D341Med (cell line): ENCODE measurements at places on chromosomes 4 and X.

DNA sequence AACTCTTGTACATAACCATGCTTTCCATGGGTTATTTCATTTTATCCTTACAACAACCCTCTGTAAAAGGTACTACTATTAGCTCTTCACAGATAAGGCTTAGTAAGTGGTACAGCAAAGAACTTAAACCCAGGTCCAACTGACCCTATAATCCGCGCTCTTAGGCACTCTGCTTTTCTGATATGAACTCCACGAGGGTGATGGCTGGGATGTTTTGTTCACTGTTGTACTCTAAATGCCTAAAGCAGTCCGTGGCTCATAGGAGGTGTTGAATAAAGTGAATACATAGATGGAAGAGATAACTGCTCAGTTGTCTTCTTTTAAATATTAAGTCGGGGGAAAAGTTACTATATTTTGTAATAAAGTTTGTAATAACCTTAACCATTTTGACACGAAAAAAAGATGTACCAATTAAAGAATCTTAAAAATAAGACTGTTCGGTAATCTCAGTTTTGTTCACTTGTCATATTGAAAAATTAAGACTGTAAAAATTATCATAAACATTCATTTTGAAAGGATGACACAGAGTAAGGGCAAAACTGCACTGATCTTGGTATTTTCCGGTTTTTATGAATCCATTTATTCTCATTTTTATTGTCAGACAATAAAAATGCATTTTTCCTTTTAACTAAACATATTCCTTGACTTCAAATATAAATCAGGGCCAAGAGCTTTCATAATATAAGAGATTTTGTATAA, 166.5 kb downstream of the FBXW7 start:
- DNase-seq: no peak

- no peak for DNase-seq
Observed at GRCh38 chr4:6453688-6453990, 18.8 kb downstream of the PPP2R2C start.

DNA sequence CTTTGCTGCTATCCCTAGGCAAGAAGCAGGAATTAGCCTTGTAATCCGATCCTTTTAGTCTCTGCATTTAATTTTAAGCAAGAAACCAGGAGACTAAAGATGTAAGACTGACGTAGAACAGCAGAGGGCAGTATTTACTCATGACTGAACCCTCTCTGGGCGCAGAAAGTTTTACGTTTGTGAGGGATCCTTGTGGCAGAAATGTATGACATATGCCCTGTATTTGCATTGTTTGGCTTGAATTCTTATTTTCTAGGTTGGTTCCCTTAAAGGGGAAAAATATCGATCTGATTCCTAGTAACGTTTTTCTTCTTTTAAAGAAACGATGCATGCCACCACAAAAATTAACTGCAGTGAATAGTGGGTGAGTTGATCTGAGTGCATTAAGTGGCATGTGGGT, 1.3 kb upstream of the FAT4 start:
- peak; percentile 52 for DNase-seq

DNA sequence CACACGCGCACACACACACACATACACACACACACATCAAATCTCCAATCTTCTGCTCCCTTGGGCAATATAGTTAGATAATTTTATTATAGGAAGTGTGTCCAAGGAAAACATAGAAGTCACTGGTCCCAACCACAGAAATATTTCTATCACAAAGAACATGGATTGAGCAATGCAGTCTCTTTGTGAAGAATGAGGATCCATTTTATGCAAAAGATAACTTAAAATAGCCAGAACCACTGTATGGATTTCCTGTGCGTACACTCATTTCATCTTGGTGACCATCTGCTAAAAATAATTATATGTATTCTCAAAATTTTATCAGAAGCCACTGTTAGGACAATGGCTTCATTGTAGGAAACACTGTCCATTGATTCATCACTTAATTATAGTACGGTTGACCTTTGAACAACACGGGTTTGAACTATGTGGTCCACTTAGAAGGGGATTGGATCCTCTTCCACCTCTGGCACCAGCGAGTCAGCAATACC, 169.6 kb upstream of the MXRA5 start:
- no peak for DNase-seq

DNA sequence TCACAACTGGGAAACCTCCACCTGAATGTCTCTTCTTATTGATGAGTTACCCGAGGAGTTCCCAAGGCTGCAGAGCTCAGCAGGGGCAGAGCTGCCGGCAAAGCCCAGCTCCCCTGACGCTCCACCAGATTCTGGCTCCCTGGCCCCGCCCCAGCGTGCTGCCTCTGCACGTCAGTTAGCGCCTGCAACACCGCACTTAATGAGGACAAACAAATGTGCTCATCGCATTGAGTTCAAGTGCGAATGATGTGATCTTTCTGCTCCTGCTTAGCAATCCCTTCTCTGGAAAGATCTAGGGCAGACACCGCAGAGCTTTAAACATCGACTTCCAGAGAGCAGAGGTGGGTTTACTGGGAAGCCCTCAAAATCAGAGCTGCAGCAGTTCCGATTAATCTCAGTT, 55.5 kb upstream of the FBXW7 start:
- no peak for DNase-seq

GRCh38 chrX:154056770-154057241, 37.1 kb upstream of the IRAK1 start:
- DNase-seq: no peak

- no peak for DNase-seq
Observed at GRCh38 chrX:153722704-153723350, 1.4 kb downstream of the BCAP31 start.

DNA sequence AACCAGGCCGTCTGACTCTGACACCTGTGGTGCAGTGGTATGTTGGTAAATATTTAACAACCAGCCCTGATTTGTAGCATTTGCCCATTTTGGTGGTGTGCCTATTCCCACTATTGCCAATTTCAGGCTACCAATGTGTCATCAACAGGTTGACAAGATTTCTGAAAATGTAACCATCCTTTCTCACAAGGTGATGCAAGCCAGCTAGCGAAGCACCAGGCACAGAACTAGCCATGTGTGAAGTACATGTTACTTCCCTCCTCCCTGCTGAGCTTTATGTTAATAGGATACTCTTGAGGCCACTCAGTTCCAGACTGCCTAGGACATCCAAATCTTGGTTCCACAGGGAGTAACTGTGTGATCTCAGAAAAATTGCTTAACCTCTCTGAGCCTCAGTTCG, 7.2 kb upstream of the MAMLD1 start:
- DNase-seq: no peak

- DNase-seq: no peak
Observed at GRCh38 chrX:118734909-118735308, 7.5 kb downstream of the IL13RA1 start.

- no peak for DNase-seq
Observed at GRCh38 chr4:123476089-123476488, 79.5 kb downstream of the SPRY1 start.

- no peak for DNase-seq
Observed at GRCh38 chr4:77413766-77414165, 191.9 kb upstream of the CXCL13 start.

DNA sequence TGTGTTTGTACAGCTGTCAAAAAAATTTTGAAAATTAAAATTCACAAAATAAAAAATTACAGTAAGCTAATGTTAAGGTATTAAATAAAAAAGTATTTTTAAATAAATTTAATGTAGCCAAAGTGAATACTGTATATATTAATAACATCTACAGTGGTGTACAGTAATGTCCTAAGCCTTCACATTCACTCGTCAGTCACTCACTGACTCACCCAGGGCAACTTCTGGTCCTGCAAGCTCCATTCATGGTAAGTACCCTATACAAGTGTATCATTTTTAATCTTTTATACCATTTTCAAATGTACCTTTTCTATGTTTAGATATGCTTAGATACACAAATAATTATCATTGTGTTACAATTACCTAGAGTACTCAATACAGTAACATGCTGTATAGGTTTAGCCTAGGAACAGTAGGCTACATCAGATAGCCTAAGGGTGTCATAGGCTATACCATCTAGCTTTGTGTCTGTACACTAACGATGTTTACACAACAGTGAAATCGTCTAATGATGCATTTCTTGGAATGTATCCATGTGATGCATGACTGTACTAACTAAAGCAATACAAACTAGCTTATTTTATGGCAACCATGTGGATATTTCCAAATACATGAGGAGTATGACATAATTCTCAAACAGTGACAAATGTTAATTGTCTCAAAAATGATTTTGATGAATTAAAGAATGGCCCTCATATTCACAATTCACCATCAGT, 13.7 kb downstream of the DDX60 start:
- DNase-seq: no peak

- DNase-seq: no peak
Observed at GRCh38 chr4:182042945-182043344, 200.3 kb upstream of the TENM3 start.

GRCh38 chr4:140697709-140698560, 58.2 kb downstream of the TBC1D9 start:
- DNase-seq: no peak

GRCh38 chr4:106766519-106766918, 269.6 kb downstream of the DKK2 start:
- no peak for DNase-seq

- DNase-seq: no peak
Observed at GRCh38 chr4:39170301-39170700, 12.0 kb upstream of the WDR19 start.

GRCh38 chr4:8545439-8545765, 34.8 kb upstream of the GPR78 start:
- no peak for DNase-seq

DNA sequence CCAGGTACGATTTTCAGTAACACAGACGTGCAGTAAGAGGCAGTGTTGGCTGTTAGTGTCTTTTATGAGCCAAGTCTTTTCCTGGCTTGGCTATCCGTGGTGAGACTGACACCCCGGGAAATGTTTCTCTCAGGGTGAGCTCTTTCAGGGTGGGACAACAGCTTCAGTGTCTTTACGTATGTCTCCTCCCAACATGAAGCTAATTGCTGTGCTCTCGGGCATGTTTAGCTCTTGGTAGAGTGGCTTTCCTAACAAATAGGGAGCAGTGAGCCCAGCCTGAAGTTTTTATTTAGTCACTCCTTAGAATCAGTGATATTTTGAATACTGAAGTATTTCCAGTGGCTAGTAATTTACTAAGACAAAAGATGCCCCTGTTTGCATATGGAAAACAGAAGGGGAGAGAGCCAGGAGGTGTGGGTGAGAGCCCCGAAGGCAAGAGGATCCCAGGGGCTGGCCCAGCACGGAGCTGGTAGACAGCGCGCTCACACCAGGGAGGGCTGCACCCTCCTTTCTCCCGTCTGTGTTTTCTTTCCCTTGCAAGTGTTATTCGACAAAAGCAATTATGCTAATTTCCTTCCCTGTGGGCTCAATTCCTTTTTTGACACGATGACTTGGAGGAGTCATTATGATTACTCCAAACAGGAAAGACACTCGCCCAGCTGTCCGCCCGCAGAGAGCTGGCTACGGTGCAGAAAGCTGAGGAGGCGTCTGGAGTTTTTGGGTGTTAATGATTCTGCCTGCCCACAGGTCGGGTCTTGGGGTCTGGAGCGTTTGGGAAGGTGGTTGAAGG, 47.7 kb downstream of the PDGFRA start:
- DNase-seq: no peak

DNA sequence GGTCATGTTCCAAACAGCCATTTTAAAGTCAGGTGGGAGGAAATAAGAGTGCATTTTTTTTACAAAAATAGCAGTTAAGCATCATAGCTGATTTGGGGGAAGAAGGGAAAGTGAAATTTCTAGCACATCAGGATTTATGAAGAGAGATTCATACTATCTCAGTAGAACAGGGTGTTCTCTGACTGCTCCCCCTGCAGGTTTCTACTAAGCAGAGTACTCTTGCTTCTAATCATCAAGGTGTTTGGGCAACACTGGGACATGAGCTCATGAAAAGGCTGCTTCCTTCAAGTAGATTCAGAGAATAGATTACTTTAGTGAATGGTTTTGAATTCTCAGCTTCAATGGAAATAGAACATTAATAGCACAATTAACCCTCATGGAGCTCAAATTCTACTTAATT, 591.4 kb upstream of the PCDH10 start:
- DNase-seq: no peak

GRCh38 chr4:13588954-13589353, 38.6 kb downstream of the BOD1L1 start:
- DNase-seq: no peak

DNA sequence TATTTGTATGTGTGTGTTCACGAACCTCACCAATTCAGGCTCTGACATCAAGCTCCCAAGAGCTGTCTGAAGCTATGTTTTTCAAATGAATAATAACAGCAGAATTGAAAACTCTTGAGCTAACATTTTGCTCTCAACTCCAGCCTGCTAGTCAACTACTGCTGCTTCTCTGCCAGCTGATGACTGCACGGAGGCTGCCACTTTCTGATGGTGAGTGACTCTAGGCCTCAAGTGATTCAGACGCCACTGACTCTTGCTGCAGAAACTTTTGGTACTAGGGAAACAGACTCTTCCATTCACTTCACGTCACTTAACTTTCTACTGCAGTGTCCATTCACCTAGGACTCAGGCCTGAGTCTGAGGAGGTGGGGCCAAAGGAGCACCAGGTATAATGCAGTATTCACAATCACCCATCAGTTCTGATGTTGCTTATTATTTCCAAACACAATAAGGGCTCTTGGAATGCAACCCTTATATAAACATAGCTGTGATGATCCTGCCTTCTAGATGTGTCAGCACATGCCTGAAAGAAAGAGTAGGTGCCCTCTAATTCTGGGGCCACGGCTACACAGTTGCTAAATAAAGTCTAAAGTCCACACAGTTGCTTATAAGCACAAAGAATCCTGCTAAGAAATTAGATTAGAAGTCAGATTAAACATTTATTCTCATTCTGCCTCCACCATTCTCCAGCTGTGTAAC, 16.0 kb downstream of the PRDM8 start:
- no peak for DNase-seq

- peak; percentile 71 for DNase-seq
Observed at GRCh38 chrX:106611679-106612392, at the start of gene RADX. Gene RADX, plus strand, starts transcription at chrX:106611978. Its CDS starts 103 bp downstream, at chrX:106612081.

DNA sequence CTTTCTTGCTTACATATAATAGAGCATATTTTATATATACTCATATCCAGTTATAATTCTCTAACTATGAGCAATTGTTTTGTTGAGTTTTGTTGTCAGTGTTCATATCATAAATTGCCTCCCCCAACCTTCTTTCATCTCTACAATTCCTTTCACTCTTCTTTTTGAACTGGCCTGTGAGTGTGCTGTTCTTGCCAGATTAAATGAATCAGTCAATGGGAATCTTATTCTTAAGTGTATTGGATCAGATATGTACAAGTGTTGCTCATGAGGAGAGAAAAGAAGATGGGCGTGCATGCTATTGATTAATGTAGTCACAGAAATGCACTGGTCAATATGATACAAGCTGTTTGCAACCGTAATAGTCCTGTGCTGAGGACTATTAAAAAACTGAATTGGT, 728.1 kb upstream of the MAGEB2 start:
- DNase-seq: no peak

DNA sequence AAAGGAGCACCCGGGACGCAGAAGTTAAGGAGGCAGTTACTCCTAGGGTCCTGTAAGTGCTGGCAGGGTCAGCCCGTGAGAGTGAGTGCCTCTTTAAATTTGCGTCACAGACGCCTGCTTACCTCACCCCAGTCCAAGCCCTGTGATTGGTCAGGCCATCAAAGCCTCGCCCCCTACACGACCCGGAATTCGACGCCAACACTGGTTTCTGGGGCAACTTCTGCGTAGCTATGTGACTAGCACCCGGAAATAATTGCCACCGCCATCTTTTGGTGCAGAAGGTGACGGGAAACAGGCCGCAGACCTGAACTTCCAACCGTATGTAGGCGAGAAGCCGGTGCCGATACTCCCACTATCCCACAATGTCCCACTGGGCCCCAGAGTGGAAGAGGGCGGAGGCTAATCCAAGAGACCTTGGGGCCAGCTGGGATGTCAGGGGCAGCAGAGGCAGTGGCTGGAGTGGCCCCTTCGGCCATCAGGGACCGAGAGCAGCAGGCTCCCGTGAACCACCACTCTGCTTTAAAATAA, at the start of gene DDX53:
Gene DDX53, plus strand, starts transcription at position 265 of the 528 bp plus-strand sequence. Its CDS starts 98 bp downstream, at position 363.
- no peak for DNase-seq

- DNase-seq: no peak
Observed at GRCh38 chr4:37051866-37052265, 192.7 kb upstream of the NWD2 start.
